ENCODE measurements at places on chromosomes 2 and 18.

DNA sequence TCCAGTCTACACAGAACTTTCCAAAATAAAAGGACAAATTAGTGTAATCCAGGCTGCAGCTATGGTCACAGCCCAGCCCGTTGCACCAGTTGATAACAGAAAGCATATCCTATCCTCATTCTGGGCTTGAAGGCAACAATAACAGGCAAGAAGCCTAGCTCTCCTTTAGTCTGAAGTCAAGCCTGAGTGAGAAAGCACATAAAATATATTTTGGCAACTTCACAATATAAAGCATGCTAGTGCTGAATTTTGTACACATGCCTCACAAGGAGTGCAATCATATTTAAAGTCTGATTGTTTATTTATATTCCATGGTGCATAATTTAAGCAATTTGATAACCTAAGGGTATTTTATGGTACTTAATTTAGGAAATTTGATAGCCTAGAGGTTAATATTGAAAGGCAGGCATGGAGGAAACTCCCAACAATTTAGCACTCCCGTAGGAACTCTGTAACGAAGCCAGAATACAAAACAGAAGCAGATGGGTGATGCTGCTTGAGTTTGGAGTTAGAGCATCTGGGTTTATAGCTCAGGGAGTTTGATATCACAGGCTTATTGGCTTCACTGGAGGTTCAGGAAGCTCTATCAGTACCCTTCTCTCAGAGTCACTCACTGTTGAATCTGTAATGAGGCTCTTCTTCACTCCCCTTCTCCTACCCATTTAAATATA lies 1199.1 kb upstream of the GYPC start:
- no peak for DNase-seq

DNA sequence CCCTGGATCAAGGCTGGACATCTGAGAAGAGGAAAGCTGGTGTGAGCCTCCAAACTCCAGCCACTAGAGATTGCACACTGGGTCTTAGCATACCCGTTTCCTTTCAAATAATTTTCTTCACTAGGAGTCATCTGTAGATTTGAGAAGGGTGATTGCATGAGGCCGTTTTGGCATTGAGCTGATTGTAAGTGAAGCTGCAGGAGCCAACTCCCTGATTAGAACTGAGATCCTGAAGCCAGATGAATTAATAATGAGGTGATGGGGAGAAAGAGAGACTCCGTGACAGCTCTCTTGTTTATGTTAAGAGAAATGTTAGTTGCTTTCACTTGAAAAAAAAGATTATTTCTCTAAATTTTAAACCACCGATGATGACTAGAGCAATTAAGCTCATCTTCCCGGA lies 268.4 kb upstream of the THSD7B start:
- DNase-seq, result no peak

GRCh38 chr18:40048886-40049650 lies 1906.0 kb upstream of the PIK3C3 start:
- no peak for DNase-seq

DNA sequence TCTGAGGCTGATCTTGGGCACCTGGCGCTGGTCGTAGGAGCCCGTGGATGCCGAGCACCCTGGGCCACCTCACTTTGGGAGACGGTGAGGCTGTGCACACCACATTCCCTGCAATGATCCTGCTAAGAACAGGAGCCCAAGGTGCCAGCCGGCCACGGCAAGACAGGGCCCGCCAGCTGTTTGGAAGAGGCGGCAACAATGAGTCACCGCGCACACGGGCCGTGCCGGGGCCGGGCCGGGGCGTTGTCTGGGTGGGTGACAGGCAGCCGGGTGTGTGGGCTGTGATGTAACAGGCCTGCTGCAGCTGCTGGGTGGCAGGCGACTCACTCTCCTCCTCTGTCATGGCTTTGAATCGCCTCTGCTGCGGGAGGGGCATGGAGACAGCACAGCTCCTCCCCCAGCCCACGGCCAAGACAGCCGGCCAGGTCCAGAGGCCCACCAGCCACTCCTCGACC lies 49.7 kb upstream of the ODC1 start:
- DNase-seq, result no peak

DNA sequence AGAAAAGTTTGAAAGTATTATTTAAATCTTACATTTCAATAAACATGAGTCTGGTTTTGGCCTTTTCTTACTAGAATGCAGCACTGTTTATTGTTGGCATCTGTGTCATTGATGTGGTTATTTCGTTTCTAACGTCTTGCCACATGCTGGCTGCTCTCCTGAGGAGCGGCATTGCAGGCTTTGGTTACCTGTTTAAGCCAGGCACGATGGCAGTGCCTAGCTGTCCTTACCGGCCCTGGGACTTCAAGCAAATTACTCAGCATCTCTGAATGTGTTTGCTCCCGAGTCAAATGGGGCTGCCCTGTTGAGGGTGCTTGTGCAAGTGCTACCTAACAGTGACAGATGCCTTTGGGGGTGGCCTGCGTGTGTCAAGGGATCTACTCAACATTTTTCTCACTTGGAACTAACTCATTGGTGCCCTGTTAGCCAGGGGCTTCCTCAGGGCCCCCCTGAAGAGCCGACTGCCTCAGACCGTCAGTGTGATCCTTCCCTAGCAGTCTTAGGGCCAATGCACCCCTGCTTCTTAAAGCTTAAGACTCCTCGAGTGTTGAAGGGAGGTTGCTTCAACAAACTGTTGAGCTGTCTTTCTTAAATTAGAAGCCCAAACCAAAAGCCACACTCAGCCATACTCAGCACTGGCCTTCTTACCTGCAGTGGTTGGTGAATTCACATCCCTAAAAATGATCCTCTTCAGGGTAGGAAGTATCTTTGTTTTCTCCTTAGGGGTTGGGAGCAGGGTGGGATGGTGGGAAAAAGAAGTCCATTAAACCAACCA lies 151.5 kb downstream of the NCK2 start:
- no peak for DNase-seq

DNA sequence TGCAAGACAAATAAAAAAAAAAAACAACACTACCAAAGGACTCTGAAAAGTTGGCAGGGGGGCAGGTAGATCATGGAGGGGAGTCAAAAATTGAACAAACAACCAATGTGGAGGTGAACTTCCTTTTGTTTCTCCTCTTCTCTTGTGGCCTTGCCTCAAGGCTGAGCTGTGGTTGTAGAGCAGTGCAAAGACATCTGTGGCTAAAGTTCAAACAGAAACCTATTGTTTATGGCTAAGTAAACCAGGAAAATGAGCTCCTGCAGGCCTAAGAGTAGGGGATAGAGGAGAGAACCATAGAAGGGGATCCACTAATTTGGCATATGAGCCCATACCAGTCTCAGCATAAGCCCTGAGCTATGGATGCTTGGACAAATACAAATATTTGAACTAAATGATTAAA lies 40.2 kb upstream of the EGR4 start:
- DNase-seq, result no peak

DNA sequence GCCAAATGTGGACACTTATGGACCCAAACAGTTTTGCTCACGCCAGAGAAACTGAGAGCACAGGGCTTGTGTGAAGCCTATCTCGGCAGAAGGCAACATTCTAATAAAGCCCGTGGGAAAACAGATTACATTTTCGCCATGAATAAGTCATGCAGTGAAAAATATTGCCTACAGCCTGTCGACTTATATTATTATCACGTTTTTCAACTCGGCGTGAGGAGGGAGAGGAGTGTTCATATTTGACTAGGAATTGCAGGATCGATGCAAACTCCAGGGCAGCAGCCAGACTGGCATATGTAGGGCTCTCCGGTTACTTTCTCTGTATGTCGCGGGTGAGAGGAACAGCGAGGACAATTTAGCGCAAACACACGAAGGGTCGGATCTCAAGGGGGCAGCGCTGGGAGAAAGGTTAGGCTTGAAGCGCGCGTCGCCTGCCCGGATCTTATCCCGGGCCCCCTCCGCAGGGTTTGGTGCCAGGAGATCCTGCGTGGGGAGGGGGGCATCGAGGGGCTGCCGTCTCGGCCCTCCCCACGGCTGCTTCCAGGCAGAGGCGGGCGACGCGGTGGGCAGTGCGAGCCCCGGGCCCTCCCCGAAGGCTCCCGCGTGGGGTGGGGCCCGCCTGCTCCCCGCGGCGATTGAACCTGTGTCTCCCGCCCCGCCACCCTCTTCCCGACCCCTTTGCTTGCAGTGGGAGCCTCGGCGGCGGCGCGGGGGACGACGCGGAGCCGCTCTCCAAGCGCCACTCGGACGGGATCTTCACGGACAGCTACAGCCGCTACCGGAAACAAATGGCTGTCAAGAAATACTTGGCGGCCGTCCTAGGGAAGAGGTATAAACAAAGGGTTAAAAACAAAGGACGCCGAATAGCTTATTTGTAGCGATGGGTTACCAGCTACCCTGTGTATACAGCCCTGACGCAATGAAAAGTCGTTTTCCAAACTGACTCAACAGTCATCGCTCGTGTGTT lies 4.4 kb downstream of the ADCYAP1 start:
- no peak for DNase-seq

- no peak for DNase-seq
Observed at GRCh38 chr2:209334188-209335017, 89.4 kb upstream of the MAP2 start.

DNA sequence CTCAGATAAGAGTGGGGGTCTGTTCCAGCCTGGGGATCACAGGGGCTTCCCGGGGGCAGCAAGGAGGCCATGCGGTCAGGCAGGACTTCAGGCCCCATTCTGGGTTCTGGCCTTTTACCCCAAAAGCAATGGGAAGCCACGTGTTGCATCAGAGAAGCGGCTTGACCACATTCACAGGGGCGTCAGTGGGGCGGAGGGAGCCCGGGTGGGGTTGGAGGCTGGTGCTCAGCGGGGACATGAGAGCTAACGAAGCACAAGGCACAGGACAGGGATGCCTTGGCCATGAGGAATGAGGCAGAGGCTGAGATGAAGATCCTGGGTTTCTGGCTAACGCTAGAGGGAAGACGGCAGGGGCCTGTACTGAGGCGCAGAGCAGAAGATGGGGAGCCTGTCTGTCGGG lies 6.1 kb downstream of the HJURP start:
- DNase-seq, result no peak

DNA sequence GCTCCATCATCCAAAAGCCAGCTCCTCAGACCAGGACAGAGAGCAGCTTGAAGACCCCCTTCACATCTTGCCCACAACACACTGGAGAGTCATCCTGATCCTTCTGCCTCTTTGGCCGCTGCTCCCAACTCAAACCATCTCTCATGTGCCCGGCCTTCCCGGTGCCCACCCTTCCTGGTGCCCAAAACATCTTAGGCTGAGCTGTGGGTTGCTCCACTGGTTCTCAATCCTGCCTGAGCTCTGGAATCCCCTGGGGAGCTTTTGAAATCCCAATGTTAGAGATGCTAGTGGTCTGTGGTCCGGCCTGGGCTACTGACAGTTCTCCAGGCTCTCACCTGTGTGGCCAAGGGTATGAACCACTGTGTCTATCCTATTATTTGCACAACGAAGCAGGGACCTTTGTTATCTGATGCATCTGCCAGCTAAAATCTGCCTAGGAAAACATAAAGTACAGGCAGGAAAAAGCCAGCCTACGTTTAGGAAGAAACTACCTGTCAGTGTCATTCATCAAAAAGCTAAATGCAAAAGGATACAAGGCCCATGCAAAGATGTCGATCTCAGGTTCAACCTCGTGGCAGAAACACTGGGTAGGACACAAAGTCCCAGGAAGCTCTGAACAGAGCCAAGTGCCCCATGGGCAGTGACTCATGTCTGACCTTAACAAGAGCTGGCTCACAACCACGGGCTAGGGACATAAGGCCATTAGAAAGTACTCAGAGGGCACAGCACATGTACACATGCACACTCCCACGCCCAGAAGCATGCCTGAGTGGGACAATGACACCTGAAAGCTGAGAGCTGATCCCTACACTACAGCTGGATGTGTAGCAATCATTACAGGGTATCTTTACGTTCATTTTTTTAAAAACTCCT lies 30.8 kb downstream of the TBC1D8 start:
- no peak for DNase-seq

- no peak for DNase-seq
Observed at GRCh38 chr18:69865776-69866175, 81.9 kb downstream of the CD226 start.

GRCh38 chr2:187297801-187298200 lies 150.3 kb downstream of the CALCRL start:
- DNase-seq, result no peak

- DNase-seq, result no peak
Observed at GRCh38 chr2:61433606-61434005, 37.3 kb downstream of the USP34 start.

DNA sequence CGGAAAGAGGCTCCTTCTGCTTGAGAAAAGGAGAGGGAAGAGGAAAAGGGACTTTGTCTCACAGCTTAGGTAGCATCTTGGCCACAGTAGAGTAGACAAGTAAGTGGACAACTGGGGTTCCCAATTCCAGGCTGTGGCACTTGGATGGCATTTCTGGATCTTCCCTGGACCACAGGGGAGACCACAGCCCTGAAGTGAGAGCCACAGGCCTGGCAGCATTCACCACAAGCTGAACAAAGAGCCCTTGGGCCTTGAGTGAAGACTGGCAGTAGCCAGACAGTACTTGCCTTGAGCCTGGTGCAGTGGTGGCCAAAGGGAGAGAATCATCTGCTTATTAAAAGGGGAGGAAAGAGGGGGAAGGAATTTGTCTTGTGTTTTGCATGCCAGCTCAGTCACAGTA lies 226.1 kb upstream of the KLHL14 start:
- DNase-seq, result no peak

GRCh38 chr2:215332872-215333595 lies 21.2 kb downstream of the ATIC start:
- no peak for DNase-seq

GRCh38 chr2:43312755-43313641 lies 86.6 kb upstream of the ZFP36L2 start:
- no peak for DNase-seq

- DNase-seq, result no peak
Observed at GRCh38 chr2:176325732-176326131, 56.5 kb downstream of the MTX2 start.

DNA sequence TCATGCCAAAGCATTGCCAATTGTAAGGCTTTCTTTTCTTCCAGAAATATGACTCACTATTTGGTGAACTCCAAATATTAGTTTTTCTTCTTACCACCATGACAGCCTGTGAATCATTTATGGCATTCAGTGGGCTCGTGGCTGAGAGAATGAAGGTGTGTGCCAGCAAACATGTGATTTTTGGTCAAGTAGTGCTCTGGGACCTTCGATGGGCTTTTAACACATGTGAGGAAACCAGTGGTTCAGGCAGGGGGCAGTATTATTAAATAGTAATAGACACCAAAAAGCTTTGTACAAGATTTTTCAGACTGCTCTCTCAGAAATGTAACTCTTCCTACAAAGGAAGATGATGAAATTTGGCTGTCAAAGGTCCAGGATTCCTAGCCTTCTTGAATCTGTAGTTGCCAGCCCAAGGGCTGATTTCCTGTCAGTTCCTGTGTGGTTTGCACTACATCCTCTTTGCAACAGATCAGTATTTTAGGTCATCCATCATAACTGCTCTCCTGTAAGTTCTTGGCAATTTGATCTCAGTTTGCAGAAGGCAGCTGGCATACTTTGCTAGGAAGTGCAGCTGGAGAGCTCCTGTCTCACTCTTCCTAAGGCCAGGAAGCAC lies 64.3 kb downstream of the BABAM2 start:
- DNase-seq, result peak; percentile 95

- no peak for DNase-seq
Observed at GRCh38 chr2:237627441-237628246, at the start of gene LRRFIP1. Gene LRRFIP1, plus strand, starts transcription at chr2:237627587. Its CDS starts 58 bp downstream, at chr2:237627645.

DNA sequence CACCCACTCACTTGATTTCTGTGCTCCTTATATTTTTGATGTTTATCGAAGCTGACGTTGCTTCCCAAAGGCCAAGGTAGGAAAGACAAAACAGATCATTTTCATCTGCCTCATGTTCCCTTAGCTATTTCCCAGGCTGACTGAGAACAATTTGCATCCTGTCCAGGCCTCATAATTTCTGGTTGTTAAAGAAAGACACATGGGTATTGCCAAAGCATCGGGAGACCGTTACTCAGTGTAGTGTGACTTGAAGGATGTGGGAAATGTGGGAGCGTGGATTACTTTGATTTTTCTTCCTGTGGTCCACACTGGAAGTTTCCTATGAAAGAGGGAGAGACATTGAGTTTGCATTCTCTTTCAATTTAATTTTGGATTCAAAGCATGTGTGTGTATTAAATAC lies 204.6 kb downstream of the TRIB2 start:
- DNase-seq, result no peak

Measured in bone marrow (tissue), 2 donors.